ENCODE measurements at places on chromosomes 12 and 14.

- DNase-seq = no peak
These were observed 254.0 kb upstream of the ATP2B1 start for GRCh38 chr12:89962648-89963047.

DNA sequence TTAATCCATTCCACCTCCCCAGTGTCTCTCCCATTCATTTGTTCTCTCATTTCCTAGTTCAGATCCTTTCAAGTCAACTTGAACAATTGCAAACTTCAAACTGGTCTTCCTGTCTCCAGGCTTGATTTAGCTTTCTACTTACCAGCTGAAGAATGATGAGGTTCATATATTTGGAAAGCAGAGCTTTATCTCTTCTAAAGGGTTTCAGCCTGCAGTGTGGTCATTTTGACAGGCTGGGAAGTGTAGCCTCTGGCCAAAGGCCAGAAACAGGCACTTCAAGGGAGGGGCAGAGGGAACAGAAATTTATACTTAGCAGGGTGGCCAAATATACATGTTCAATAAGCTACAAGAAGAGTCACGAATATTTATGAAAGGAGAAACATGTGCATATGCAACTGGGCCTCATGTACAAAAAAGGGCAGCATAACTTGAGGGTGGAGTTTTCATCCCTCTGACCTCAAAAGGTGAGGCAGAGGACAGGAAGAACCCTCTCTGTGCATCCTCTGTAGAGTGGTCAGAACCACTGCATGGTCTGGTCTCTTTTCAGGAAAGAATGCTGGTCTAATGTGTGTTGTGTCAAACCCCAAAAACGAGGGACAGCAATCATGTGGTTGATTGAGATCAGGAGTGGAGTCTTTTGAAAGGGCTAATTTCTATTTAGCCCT lies 34.0 kb upstream of the HECTD1 start:
- DNase-seq = no peak

DNA sequence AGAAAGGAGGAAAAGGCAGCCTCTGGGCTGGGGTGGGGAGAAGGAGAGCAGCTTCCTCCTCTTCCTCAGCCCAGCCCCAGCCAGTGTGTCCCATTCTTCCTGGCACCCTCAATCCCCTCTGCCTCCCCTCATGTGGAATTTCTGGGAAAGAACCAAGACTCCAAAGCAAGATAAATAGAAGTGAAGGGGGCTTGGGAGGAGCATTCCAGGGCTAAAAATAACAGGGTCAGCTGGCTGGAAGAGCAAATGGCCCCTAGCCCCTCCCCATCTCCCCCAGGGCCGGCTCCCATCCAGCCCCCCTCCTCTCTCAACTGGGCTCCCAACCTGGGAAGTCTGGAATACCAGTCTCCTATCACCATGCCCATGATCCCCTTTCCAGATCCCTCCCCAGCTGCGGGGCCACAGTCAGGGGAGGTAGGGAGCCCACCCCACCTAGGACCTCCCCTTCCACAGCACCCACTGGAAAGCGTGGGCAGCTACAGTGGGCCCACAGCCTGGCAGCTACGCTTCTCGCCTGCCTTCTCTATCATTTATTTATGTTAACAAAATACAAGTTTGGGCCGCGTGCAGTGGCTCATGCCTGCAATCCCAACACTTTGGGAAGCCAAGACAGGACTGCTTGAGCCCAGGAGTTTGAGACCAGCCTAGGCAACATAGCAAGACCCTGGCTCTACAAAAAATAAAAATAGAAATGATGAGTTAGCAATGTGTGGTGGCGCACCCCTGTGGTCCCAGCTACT lies 88.3 kb downstream of the IRF2BPL start:
- no peak for DNase-seq

GRCh38 chr12:78183824-78184223 lies 353.1 kb downstream of the NAV3 start:
- DNase-seq = no peak

- DNase-seq = peak; percentile 72
These were observed 8.1 kb downstream of the L2HGDH start for GRCh38 chr14:50303744-50304471.

DNA sequence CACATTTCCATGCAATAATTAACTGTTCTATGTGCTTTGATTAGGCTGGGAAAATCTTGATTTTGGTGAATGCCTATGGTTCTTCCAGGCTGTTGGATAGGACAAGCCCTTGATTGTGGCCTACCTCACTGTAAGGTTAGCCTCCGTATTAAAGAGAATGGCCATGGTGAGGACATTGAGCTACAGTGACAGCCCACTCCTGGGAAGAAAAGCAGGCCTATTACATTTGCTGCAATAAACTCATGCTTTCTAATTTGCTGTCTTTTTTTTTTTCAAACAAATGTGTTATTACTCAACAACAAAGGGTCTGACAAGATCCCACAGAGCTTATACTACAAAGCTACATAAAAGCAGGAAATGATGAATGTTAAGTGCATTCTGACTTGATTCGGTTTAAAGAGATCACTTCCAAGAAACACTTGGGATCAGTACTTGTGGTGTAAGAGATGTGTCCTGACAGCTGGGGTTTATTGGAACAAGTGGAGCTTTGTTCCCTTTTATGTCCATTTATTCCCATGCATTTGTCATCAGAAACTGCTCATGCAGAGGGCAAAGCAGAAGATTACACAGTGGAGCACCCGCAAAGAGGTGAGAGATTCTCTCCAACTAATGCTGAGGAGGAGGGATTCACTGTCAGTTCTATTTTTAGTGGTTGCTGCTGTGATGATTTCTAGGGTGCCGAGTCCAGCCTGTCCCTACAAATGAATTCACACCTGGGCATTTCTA lies 29.1 kb upstream of the KCNK10 start:
- DNase-seq = no peak

GRCh38 chr12:32970465-32971110 lies 74.0 kb upstream of the PKP2 start:
- no peak for DNase-seq

GRCh38 chr12:57617942-57618341 lies 6.7 kb downstream of the ARHGEF25 start:
- no peak for DNase-seq

DNA sequence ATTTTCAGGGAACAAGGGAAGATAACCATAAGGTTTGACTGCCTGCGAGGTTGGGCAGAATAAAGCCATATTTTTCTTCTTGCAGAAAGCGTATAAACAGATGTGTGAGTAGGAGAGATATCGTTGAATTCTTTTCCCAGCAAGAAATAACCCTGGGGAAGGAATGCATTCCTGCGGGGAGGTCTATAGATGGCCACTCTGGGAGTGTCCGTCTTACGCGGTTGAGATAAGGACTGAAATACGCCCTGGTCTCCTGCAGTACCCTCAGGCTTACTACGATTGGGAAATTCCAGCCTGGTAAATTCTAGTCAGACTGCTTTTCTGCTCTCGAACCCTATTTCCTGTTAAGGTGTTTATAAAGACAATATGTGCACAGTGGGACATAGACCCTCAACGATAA lies 225.0 kb downstream of the LRIG3 start:
- DNase-seq = no peak

DNA sequence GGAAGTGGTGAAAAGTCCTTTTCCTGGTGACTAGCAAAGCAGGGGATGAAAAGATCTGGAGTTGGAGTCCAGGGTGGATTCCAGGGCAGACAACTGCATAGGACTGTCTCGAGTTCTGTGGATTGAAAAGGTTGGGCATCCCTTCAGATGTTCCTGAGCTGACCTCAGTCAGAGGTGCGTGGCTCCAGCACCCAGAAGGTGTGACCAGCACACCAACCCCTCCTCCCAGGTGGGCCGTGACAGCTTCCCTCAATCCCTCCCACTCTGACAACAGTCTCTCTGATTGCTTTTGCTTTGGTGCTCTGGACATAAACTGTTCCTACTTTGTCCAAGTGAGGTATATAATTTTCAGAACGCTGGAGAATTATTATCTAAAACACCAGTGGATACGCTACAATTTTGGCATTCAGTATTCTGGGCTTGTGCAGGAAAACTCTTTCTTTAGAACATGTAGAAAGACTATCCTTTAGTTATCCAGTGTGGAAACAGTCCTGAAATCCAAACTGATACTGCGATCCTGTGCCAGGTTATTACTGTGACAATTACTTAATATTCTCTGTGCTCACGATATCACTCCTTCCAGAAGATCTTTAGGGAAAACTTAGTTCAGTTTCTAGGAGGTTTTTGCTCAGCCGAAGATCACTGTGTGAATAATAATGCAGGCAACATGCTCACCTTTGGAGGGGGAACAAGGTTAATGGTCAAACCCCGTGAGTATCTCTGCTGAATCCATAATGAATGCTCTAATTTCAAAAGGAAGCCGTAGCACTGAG lies 87.9 kb downstream of the DAD1 start:
- no peak for DNase-seq

DNA sequence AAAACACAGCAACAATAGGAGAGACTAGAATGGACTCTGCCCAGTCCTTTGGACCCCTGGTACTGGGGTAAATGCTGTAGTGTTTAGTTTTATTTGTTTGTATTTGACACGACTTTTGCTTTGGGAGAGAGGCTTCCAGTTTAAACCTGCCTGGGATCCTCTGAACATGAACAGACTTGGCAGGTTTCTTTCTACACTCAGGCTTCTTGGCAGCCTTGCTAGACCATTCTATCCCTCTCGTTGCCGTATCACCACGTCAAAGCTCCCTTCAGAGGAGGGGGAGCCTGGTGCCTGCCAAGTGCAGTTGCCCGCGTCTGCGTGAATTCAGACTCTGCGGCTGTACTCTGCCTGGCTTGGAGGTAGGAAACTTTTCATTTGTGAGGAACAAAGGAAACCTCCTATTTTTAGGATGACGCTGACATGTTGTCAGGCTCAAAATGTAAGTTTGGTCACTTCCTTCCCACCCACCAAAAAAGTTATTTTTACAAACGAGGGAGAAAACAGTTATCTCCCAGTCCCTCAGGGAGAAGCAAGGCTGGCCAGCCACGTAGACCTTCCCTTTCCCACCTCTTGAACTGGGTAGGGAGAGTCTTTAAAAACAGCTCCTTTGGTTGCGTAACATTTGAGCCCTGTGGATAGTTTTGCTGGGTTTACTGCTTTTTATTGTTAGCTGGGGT lies 25.9 kb downstream of the CD9 start:
- peak; percentile 94 for DNase-seq

- DNase-seq = no peak
These were observed 419 bp upstream of the ATXN7L3B start for GRCh38 chr12:74537126-74537706.

DNA sequence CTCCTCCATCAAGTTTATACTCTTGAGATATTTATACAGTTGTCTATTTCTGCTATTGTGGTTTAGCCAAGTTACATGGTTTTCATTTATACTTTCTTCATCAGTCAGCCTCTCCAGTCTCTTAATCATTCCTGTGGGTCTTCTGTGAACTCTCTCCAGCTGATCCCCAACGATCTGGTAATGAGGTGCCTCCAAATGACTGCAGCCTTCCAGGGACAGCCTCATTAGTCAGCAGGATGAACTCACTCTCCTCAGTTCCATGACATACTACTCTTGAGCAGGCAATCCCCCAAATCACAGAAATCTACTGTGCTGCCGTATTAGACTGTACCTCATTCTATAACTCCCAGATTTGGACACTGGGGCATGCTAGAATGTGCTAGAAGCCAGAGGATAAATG lies 15.3 kb downstream of the AREL1 start:
- no peak for DNase-seq

DNA sequence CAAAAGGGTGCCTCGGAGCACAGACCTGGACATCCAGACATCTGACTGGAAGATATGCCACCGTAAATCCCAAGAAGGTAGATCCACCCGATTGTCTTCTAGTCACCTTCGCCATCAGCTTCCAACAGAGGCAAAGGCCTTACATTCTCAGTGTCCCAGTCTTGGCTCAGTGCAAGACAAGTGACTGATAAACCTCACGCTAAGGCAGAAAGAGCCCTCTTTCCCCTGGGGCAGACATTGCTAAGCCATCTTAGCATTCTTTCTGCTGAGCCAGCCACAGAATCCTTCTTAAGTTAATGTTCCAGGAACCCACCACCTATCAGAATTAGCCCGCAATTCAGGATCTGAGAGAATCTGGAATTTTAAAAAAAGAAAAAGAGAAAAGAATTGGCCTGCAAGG lies 4.3 kb upstream of the PLEKHG6 start:
- DNase-seq = no peak

DNA sequence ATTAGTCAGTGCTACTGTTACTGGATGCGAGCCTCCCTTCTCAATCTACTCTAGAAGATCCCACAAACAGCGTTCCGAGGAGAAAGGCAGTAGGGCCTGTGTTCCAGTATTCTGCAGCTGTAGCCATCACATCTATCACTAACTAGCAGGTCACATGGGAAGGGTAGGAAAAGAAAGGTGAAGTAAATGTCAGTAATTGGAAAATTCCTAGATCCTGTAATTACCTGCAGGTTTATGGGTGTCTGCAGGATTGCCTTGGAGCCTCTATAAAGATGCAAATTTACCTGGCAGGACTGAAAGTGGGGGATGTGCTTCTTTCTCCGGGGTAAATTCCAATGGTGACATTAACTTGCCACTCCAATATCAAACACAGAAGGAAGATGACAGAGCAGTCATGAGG lies 77.8 kb downstream of the FERMT2 start:
- no peak for DNase-seq

GRCh38 chr14:53956427-53957201 lies at the start of gene BMP4:
TSS of gene BMP4 (minus strand) at chr14:53956825. CDS start at chr14:53952222, 4,603 bp downstream.
- peak; percentile 70 for DNase-seq
